ENCODE measurements at places on chromosomes 2 and 18.
A peak's percentile ranks its signal among the peaks of the same experiment; 100 is the strongest.

DNA sequence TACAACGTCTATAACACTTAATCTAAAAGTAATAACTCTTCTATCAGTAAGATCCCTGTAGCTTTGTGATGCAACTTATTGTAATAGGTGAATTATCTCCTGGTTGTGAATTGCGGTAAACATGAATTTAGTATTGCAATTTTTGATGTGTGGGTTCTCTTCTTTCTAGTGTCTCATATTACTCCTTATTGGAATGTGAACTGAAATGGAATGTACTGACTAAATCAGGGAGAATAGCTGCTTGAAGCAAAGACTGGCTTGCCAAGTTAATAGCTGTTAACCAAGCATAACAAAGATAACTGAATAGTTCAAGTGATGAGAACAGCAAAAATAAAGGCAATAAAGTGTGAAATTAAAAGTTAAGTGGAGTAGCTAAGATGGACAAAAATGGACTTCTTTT lies 60.5 kb upstream of the TFPI start:
- no peak for DNase-seq

GRCh38 chr2:219149667-219150066 lies 10.9 kb downstream of the NHEJ1 start:
- DNase-seq = no peak

GRCh38 chr2:86078774-86079545 lies 26.7 kb downstream of the POLR1A start:
- peak; percentile 25 for DNase-seq

- DNase-seq = no peak
Observed at GRCh38 chr2:37911296-37911873, 13.7 kb upstream of the RMDN2 start.

DNA sequence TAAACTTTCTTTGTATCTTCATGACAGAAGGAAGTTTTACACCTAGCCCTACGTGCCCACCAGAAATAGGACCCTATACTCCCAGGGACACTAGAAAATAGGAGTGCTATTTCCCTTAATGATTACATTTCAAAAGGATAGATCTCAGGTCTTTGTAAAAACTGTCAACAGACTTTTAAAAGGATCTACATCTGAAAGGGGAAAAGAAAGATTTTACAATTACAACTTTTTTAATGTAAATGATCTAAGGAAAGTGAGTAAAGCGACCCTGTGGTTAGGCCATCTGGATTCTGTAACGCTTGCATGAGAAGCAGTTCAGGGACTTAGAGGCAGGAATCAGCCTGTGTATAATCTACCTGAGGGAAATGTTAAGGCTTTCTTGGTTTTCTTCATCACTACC lies 431.8 kb upstream of the MC4R start:
- DNase-seq = no peak

DNA sequence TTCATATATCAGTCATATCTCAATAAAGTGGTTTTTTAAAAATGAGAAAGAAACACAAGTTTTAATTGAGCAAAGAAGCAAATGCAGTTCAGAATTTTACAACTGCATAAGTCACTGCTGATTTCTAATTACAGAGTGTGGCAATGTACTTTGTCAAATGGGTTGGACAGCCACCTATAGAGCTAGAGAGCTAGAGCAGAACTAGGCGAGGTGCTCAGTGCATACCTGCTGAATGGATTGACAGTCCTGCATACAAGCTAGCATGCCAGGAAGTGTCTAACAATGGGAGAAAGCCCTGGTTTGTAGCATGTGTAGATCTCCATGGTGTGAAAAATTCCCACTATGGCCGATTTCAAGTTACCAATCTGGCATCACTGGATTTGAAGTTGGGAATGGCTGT lies 106.3 kb upstream of the CDCA7 start:
- DNase-seq = no peak

DNA sequence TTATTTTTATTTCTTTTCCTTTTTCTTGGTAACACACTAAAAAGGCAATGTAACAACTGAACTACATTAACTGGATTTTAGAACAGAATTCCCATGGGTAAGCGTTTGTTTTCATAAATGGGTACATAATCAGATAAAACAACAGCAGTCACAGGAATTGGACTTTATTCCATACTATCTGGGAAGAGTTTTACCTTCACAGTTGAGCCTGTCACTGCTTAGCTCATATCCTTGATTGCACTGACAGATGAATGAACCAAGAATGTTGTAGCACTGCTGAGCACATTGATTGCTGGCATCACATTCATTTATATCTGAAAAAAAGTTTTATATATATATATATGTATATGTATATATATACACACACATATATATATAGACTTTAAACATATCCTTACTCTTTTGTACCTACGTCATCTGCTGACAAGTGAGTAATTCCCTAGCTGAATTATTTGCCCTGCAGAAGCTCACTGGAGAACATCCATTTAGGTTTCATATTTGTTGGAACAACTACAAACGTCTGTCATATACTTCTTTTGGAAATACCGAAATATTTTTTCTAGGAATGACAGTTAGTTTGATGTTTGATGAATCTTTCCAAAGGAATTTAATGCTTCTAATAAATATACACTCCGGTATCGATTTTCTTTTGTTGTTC lies 47.0 kb downstream of the EFEMP1 start:
- DNase-seq = no peak

DNA sequence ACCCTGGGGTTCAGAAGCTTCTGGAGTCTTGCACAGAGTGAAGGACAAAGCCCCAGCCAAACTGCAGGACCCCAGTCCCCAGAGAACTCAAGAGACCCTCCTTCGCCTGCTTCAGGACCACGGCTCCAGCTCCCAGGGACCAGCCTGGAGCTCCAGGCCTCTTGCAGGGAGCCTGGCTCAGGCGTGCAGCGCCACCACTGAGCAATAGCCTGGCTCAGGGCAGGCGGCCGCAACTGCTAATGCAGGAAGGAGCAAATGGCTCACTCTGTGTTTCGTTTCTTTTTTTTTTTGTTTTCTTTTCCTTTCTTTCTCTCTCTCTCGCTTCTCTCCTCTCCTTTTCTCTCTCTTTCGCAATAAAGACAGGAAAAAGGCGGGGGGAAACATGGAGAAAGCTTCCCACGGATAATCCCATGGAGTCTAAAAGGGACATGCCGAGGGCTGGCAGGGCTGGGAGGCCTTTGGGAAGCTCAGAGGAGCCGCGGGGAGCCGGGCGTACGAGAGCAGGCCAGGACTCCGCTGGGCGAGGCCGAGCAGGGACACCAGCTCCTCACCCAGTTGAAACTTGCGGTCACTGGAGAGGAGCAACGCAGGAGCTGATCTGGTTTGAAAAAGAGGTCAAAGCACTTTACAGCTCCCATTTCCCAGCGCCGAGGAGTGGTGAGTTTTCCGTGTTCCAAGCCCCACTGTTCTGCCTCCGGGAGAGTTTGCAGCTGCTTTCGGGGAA lies 244.8 kb downstream of the TWIST2 start:
- no peak for DNase-seq

GRCh38 chr2:168090366-168091135 lies 156.8 kb downstream of the STK39 start:
- no peak for DNase-seq

DNA sequence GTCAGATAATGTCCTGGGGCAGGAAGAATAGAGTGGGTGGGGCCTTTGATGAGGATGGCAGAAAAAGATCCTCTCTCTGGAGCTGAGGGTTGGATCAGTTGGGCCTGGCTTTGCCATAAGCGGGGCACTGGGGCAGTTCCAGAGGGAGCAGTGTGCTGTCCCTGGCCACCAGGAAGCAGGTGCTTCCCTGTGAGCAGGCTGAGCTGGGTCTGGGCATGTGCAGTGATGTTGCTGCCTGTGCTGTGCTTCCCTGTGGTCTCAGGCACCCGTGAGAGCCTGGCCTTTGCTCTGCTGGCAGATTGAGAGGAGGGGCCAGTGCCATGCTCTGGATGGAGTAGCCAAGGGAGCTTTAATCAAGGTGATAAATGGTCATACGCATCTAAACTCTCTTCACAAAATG lies 14.6 kb upstream of the NPPC start:
- no peak for DNase-seq

GRCh38 chr2:51990684-51991083 lies 958.8 kb upstream of the NRXN1 start:
- no peak for DNase-seq

DNA sequence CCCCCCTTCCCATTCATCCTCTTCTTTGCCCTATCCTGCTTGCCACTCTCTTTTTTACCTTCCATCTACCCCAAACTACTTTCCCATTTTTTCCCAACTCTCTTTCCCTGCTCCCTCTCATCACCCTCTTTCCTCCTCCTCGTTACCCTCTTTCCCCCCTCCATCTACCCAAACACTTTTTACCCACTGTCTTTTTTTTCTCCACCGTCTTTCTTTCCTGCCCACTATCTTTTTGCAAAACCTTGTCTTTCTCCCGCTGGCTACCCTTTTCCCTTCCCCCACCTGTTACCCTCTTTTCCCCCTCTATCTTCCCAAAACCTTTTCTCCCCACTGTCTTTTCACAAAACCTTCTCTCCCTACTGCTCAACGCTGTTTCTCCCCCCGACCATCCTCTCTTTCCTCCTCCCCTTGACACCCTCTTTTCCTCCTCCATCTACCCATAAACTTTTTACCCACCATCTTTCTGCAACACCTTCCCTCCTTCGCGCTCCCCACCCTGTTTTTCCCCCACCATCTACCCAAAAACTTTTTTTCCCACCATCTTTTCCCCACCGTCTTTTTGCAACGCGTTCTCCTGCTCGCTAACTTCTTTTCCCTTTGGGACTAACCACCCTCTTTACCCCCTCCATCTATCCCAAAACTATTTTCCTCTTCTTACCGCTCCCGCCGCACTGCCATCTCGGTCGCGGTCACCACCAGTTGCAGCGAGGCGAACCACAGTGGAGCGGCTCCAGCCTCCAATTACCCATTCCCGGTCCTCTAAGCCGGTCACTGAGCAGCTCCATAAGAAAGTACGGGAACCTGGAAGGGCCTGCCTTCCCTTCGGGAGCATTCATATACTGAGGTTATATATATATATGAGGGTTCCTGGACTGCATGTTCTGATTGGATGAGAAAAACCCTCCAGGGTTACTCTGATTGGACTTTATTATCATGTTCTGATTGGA lies 15.0 kb downstream of the CCDC74A start:
- DNase-seq = no peak
